Tibial nerve (tissue), 4 donors: ENCODE measurements at places on chromosomes 2 and 18. TPM values are rescaled to one million over a fixed set of nuclear protein-coding genes. Genes with fewer than 3 reads are reported as not detected.

The RASGRP3 gene
- 4.0 TPM for total RNA-seq

DNA sequence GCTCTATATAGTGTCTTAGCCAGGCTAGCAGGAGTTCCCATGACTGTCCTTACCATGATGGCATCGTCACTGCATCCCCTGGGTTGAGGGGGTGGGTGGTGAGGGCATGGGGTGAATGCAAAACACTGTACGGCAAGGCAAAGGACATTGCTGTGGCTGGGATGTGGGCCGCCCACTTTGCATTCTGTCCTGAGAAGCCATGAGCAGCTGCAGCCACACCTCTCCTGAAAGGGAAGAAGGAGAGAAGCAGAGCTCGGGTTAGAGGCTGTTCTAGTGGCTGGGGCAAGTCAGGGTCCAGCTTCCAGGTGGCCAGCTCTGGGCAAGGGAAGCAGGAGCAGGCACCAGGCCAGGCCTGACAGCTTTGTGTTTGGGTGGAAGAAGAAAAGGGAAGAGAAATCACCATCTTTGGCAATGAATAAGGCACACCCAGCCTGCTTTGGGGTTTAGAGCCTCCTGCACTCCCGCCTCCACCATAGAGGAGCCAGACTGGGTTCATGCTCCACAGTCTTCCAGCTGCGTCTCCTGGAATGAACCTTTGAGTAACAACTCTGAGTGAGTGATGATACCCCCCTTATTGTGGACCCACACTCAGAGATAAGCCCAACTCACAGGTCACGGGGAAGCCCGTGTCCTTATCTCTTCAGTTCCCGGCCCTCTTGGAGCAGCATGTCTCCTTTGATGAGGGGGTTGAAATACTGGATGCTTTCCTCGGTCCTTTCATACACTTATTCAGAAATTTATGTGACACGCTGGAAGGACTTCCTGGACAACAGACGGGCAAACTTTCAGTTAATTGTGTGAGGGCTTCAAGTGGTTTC lies 63.4 kb downstream of the INPP4A start:
- no peak for DNase-seq
- H3K4me1 ChIP-seq: peaks cover 64% of the 10 kb centered on the region
- H3K36me3 ChIP-seq: no peaks in the 10 kb centered on the region
- H3K27ac ChIP-seq: peak overlapping the region; percentile 55
- H3K4me3 ChIP-seq: no peak overlapping the region

DNA sequence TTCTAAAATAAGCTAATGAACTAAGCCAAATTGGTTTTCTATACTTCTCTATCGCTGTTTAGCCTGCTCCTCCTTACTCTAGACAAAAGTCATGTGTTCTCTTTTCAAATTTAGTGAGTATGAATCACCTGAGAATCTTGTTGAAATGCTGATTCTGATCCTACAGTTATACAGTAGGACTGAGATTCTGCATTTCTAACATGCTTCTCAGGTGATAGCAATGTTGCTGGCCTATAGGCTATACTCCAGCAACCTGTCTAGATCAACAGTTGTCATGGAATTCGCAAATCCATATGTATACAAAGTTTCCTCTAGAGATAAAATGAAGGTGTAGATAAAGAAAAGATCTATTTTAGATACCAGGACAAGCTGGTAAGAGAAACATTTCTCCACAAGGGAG lies 62.9 kb downstream of the MEMO1 start:
- H3K36me3 ChIP-seq: no peaks in the 10 kb centered on the region
- no peak for DNase-seq
- no peak overlapping the region for H3K4me3 ChIP-seq
- H3K4me1 ChIP-seq: no peaks in the 10 kb centered on the region
- H3K27me3 ChIP-seq: no peaks in the 10 kb centered on the region

The FEV gene
- not detected for total RNA-seq

- no peak overlapping the region for H3K4me3 ChIP-seq
- no peaks in the 10 kb centered on the region for H3K4me1 ChIP-seq
- H3K27ac ChIP-seq: no peak overlapping the region
These were observed 166.4 kb upstream of the MGAT5 start for GRCh38 chr2:134087371-134087921.

- DNase-seq: no peak
- H3K27me3 ChIP-seq: no peaks in the 10 kb centered on the region
- H3K27ac ChIP-seq: no peak overlapping the region
- H3K4me1 ChIP-seq: no peaks in the 10 kb centered on the region
These were observed 84.4 kb upstream of the DYNAP start for GRCh38 chr18:54506516-54507261.

The KRTCAP3 gene
- not detected for total RNA-seq

The CABLES1 gene
- 32.1 TPM for total RNA-seq

DNA sequence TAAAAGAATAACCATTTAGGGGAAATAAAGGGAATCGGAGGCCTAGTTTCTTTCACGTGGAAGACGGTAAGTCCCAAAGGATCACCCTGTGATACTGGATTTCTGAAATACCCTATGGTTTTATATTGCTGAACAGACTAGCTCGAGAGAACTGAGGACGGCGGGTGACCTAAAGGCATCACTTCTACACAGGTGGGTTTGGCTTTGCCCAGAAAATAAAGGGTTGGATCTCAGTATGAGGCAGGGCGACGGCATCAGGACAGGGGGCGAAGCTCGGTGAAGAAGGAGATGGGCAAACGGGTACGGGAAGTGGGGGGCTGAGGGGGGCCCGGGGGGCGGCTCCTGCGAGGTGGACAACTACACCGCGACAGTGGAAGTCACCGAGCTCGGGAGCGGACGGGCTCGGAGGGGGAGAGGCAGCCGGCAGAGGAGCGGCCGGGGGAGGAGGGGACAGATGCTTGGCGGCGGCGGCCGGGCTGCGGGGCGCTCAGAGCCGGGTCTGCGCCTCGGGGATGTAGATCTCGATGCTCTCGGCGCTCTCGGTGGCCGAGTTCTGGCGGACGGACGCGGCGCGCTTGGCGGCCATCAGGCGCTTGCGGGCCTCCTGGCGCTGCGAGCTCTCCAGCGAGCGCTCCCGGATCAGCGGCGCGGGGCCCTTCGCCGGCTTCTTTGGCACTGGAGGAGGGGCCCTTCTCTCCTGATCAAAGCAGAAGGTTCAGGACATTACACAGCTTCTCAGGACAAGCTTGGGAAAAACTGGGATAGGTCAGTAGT lies 48.9 kb downstream of the TGIF1 start:
- DNase-seq: peak; percentile 15
- peak overlapping the region; percentile 18 for H3K4me3 ChIP-seq
- H3K27ac ChIP-seq: peak overlapping the region; percentile 40
- no peaks in the 10 kb centered on the region for H3K27me3 ChIP-seq
- no peaks in the 10 kb centered on the region for H3K4me1 ChIP-seq
- no peaks in the 10 kb centered on the region for H3K36me3 ChIP-seq

The NEMP2 gene
- total RNA-seq: 2.1 TPM

GRCh38 chr2:73594251-73594650 lies 48.0 kb downstream of the NAT8 start:
- no peak for DNase-seq
- no peak overlapping the region for H3K4me3 ChIP-seq
- H3K27me3 ChIP-seq: no peaks in the 10 kb centered on the region
- no peak overlapping the region for H3K27ac ChIP-seq

DNA sequence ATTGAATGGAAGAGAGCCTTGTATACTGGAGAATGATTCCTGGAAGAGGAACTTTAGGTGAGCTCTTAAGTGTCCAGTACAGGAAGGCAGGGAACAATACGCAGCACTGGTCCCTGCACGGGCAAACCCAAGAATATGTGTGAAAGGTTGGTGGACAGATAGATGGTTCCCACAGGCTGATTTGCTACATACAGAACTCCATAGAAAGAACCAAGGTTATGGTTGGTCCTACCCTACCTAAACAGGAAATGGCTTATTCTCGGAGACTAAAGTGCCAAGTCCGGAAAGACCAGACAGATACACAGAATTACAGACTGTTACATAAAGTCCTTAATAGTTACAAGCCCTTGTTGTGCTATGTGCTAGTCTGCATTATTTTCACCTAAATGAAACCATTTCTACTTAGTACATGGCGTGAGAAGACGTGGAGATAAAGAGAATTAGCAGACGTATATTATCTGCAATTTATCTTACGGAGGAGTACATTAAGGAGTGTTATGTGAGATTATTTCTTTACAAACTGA lies 1.2 kb downstream of the REV1 start:
- peaks cover 8% of the 10 kb centered on the region for H3K4me1 ChIP-seq
- H3K27ac ChIP-seq: peak overlapping the region; percentile 98
- H3K4me3 ChIP-seq: peak overlapping the region; percentile 86
- no peak for DNase-seq
- no peaks in the 10 kb centered on the region for H3K36me3 ChIP-seq

- no peaks in the 10 kb centered on the region for H3K36me3 ChIP-seq
- no peak overlapping the region for H3K27ac ChIP-seq
- no peaks in the 10 kb centered on the region for H3K4me1 ChIP-seq
- no peak overlapping the region for H3K4me3 ChIP-seq
- no peak for DNase-seq
These were observed 570.7 kb downstream of the THSD7B start for GRCh38 chr2:137336067-137336466.

The GAL3ST2 gene
- total RNA-seq: 0.30 TPM

DNA sequence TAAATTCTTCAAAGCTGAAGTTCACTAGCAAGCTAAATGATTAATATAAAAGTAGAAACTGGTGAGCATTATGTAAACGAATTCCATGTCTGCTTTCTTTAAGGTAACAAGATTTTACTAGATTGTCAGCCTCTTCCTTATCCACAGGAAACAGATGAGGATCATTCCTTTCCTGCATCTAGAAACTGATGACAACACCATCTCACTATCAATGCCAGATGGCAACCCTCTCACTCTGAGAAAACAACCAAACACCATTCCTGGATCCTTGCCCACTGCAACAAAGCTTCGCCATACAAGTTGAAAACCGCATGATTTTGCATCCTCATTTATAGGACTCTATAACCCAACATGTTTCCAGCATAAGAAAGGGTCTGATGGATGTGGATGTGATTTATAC lies 122.9 kb downstream of the ZNF521 start:
- H3K4me3 ChIP-seq: no peak overlapping the region
- H3K27me3 ChIP-seq: no peaks in the 10 kb centered on the region
- DNase-seq: no peak
- peaks cover 47% of the 10 kb centered on the region for H3K4me1 ChIP-seq

DNA sequence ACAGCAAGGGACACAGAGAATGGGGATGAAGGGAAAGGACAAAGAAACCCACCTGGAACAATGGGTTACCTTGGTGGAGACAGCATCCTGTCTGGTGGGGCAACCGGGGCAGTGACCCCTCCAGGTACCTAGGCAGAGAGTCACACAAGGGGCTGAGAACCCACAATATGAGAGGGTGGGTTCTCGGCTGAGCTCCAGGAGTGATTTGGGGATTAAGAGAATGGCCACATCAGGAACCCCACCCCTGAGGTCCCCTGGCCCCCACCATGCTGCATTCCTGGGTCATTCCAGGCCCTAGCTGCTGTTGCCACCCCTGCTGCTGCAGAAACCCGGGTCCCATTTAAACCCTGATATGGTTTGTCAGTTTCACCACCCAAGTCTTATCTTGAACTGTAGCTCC lies 172.3 kb downstream of the RTP5 start:
- no peaks in the 10 kb centered on the region for H3K4me1 ChIP-seq
- no peaks in the 10 kb centered on the region for H3K27me3 ChIP-seq
- no peak for DNase-seq
- H3K4me3 ChIP-seq: no peak overlapping the region

The TCF7L1 gene
- total RNA-seq: 3.7 TPM

The PMS1 gene
- total RNA-seq: 18.0 TPM

The DAW1 gene
- total RNA-seq: not detected

GRCh38 chr2:86037141-86037794 lies 68.4 kb downstream of the POLR1A start:
- no peaks in the 10 kb centered on the region for H3K27me3 ChIP-seq
- H3K27ac ChIP-seq: peak overlapping the region; percentile 93
- DNase-seq: peak; percentile 82

The ERMN gene
- 0.39 TPM for total RNA-seq

The CYP26B1 gene
- 36.6 TPM for total RNA-seq

DNA sequence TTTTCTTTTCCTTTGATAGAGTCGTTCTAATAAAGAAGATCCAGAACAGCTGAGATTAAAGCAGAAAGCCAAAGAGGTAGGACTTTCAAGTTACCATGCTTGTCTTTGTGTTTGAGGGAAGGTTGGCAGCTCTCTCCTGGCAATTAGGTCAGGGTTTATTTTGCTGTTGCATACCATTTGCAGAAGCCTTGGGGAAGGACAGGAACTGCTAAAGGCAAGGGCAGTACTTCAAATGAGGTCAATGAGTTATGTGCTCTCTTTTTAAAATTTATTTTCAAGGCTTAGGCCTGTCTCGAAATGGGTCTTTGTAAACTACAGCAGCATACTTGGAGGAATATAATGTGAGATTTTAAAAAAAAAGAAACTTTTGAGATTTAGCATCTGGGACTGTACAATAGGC lies 108.9 kb downstream of the TAF4B start:
- H3K4me3 ChIP-seq: no peak overlapping the region
- DNase-seq: no peak
- no peaks in the 10 kb centered on the region for H3K36me3 ChIP-seq
- no peak overlapping the region for H3K27ac ChIP-seq
- no peaks in the 10 kb centered on the region for H3K27me3 ChIP-seq

GRCh38 chr2:205868773-205869333 lies 186.6 kb downstream of the NRP2 start:
- no peak for DNase-seq
- H3K27ac ChIP-seq: no peak overlapping the region
- no peak overlapping the region for H3K4me3 ChIP-seq
- no peaks in the 10 kb centered on the region for H3K27me3 ChIP-seq

GRCh38 chr2:152336854-152337510 lies 2.0 kb downstream of the FMNL2 start:
- peaks cover 14% of the 10 kb centered on the region for H3K4me1 ChIP-seq
- H3K4me3 ChIP-seq: peak overlapping the region; percentile 99

The SCN9A gene
- total RNA-seq: 36.1 TPM

- no peaks in the 10 kb centered on the region for H3K27me3 ChIP-seq
- H3K4me3 ChIP-seq: no peak overlapping the region
- H3K4me1 ChIP-seq: no peaks in the 10 kb centered on the region
These were observed 146.7 kb downstream of the PDE1A start for GRCh38 chr2:182280118-182280517.

DNA sequence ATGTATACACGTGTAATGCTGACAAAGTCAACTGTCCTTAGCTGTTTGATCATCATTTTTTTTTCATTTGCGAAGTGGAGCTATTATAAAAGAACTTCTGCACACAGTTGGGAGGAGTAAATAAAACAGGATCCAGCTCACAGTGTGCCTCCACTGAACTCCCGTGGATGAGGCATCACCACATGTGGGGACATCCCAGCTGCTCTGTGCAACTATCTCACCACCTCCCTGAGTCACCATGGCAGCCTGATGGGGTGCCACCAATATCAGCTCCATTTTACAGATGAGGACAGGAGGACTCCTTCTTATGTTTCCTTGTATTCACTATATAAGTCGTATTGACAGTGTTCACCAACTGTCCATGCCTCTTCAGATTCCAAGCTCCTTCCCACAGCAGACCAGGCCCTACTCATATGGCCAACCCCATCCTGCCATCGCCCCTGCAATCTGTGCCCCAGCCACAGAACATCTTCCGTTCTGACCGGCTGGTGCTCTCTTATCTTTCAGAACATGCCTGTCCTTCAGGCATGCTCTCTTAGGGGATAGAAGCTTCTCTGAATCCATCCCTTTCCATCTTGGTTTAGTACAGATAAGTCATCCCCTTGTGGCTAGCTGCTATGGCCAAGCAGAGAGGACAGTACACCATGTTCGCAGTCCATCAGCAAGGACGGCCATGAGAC lies 288.1 kb downstream of the RNF144A start:
- H3K4me1 ChIP-seq: no peaks in the 10 kb centered on the region
- DNase-seq: no peak
- H3K4me3 ChIP-seq: no peak overlapping the region
- no peaks in the 10 kb centered on the region for H3K36me3 ChIP-seq
- H3K27me3 ChIP-seq: no peaks in the 10 kb centered on the region
- H3K27ac ChIP-seq: no peak overlapping the region
